Neural crest cell (in vitro differentiated cells): ENCODE measurements at places on chromosomes 3 and 15. TPM values are rescaled to one million over a fixed set of nuclear protein-coding genes. Genes with fewer than 3 reads are reported as not detected.

The PEX11A gene
- 7.2 and 7.9 TPM in 2 replicates for total RNA-seq

The MEF2A gene
- total RNA-seq, result 21.5 and 25.2 TPM in 2 replicates

The FEZF2 gene
- total RNA-seq, result 0.18 and 0.28 TPM in 2 replicates

The RYR3 gene
- total RNA-seq, result 1.5 and 2.2 TPM in 2 replicates

- DNase-seq, result no peak
Observed at GRCh38 chr15:48298914-48299313, 32.3 kb upstream of the DUT start.

DNA sequence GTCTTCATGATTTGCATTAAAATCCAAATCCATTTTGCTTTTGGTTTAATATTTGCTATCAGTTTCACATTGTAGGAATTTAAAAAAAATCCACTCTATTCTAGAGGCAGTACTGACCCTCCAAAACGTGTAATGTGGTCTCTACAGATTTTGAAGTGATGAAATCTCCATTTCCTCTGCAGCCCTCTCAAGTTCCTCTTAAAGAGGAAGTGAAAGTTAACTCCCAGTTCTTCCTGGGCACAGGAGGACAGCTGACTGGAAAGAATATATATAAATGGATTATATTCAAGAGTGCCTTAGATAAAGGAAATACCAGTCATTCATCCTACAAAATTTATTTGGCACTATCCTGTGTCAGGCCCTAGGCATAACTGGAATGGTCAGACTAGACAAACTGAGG is 83.5 kb upstream of the PLCL2 start:
- no peak for DNase-seq

- no peak for DNase-seq
Observed at GRCh38 chr3:105518806-105519418, 152.2 kb downstream of the ALCAM start.

DNA sequence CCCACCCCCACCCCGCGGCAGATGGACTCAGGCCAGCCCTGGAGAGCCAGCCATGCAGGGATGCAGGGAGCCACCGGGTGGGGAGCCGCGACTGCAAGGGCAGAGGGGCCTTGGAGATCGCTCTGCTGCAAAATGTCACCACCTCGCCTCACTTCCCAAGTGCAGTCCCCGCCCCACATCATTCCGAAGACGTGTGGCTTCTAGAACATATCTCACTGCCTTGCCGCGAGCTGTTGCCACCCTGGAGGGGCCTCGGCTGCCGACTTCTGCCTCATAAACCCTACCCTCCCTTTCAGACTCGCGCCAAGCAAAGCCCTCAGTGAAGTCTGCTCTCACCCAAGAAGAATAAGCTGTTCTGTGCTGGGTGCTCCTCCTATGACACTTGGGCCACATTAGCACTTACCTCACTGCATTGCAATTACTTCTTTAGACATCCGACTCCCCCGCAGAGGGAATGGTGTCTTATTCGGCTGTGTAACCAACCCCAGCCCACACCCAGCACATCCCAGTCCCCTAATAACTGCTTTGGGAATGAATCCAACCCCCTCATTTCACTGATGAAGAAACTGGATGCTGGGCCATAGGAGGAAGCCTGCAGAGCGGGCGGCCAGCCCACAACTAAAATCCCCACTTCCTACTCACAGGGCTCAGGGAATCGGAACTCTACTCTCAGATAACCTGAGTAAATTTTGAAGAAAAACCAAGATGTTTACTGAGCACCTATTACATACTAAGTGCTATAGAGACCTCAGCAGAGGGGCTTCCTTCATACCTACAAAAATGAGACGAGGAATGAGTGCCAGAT is 8.6 kb downstream of the TLE3 start:
- no peak for DNase-seq

DNA sequence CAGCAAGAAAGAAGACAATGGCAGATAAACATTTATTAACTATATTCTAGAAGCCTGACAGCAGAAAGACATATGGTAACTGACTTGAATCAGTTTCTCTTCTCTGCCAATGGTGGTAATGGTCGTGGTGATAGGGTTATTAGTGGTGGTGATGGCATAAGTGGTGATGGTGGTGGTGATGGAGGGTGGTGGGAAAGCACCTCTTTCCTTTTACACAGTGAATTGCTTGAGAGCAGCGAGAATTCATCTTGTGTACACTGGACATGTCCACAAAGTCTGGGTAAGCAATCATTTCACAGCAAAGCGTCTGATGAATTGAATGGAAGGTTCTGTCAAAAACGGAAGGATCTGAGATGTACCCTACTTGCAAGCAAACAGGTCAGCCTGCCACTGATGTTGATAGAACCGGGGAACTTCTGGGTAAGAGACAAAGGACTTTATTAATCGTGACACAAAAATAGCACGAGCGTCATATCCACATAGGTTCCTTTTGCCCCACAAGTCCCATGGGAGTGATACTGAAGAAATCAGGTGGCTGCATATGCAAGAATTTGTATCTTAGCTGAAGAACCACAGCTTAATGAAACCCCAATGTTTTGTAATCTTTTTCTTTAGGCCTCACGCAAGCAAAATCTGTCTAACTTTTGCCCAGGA is 23.5 kb upstream of the TBC1D5 start:
- no peak for DNase-seq

DNA sequence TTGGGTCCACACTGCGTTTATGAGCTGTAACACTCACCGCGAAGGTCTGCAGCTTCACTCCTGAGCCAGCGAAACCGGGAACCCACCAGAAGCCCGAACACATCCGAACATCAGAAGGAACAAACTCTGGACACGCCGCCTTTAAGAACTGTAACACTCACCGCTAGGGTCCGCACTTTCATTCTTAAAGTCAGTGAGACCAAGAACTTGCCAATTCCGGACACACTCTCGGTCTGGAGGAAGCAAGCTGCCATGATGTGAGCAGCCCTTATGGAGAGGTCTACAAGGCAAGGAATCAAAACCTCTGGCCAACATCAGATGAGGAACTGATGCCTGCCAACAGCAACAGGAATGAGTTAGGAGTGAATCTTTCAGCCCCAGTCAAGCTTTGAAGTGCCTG is 62.9 kb downstream of the SLC28A2 start:
- DNase-seq, result peak; percentile 9

DNA sequence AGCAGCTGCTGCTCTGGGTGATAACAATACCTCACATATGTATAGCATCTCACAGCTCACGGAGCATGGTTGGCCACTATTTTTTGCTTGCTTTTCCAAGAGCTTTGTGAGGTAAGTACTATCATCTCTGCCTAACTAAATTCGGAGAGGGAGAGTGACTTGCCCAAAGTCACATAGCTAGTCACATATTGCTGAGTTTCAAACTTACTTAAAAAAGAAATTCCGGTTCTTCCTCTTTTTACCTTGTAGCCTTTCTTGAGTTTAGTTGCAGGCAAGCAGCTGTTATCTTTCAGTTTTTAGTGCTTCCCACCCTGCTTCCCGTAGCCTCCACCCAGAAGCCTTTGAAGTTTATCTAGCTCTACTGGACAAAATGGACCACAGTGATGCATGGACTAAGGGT is 309.2 kb downstream of the PDCD6IP start:
- no peak for DNase-seq

DNA sequence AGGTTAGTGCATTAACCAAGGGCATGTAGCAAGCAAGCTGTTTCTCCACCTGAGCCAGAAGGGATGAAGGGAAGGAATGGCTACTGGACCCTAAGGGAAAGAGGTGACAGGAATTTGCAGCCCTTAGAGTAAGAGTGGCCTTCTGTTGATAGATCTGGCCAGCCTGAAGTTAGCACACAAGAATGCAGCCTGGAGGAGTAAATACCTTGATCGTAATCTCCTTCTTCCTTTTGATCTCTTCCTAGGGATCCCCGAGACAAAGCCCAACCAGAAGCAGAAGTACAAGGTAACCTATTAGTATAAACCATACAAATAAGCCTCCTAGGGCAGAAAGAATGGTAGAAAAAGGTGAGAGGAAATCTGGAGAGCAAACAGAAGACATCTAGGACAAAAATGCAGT is 134.6 kb downstream of the ATP8B4 start:
- no peak for DNase-seq

- no peak for DNase-seq
Observed at GRCh38 chr3:157059661-157060060, 100.3 kb downstream of the CCNL1 start.
